GDM1 (cell line): ENCODE measurements at places on chromosomes 3 and 15.

DNA sequence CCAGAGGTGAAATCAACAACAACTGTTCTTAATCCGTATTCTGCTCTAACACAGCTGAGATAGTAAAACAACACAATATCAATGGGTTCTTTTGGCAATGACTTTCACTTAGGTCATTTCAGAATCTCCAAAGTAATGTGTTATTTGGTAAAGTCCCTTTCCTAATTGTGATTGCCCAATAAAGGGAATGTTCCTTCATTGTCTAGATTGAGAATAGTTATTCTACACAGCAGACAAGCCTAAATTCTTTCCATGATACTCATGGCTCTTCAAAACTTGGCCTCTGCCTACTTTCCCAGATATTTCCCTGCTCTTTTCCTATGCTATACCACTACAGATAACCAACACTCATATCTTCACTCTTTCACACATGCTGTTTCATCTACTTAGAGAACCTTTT lies 219.8 kb downstream of the FMN1 start:
- DNase-seq, result no peak

GRCh38 chr3:194407423-194407822 lies 8.4 kb upstream of the GP5 start:
- no peak for DNase-seq

DNA sequence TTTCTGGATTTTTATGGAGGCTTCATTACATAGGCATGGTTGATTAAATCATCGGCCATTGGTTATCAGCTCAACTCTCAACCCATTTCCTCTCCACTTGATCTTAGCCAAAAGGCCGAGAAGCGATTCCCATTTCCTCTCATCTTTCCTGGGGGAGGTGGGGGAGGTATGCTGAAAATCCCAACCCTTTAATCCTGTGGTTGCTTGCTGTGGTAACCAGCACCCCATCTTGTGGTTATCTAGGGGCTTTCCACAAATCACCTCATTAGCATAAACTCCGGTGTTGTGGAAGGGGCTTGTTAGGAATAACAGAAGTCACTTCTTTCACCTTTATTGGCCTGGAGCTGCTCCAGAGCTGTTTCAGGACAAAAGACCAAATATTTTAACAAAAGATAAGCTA lies 20.9 kb downstream of the PDE8A start:
- no peak for DNase-seq

GRCh38 chr3:142875583-142876207 lies 13.2 kb downstream of the PCOLCE2 start:
- DNase-seq, result no peak

- no peak for DNase-seq
Measured at GRCh38 chr3:15337963-15338362, 5.6 kb upstream of the SH3BP5 start.

- no peak for DNase-seq
Measured at GRCh38 chr3:21390136-21390535, 360.9 kb downstream of the ZNF385D start.

DNA sequence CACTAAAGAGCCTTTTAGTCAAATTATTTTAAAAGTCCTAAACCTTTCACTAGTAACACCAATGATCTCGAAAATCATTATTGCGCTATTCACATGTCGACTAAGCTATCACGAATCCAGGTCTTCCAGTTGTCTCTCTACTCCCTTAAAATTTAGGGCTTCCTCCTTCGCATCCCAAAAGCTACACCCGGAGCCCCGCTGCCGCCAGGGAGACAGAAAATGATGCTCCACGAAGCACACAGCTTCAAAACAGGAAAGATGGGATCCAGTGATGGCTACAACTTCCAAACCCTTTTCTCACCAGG lies 253 bp downstream of the IFT80 start:
- DNase-seq, result no peak

DNA sequence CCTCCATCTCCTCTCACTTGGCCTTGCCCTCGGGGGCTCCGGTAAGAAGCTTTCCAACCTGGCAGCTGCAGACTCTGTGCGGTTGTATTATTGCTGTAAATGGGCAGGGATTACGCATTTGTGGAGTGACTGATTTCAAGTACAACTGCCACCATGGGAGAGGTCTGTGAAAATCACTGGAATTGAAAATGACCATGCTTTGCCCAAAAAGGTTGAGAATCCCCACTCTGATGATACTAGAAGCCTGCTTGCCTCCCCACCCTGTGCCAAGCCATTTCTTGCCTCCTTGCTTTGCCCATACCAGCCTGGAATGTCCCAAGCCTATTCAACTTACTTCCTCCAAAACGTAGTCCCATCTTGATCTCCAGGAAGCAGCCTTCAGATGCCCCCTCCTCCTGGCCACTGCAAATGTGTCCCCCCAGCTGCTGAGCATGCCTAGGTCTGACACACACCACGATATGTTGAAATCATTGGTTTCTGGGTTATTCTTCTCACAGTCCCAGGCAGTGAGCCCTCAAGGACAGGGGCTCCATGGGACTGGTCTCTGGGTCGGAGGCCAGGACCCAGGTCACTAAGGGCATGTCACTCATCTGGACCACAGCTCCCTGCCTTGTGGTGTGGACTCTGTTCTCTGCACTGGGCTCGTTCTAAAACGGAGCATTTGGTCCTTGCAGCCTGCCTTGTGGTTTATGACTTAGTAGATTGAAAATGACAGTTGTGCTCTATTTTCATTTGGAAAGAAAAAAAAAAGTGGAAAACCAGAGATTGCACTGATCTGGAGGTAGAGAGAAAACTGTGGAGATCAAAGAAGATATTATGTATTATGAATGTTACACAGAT lies 42.9 kb downstream of the SMAD3 start:
- no peak for DNase-seq

GRCh38 chr3:58143417-58144055 lies 67.2 kb downstream of the DNASE1L3 start:
- no peak for DNase-seq

- DNase-seq, result no peak
Measured at GRCh38 chr3:190560013-190560895, 46.4 kb downstream of the IL1RAP start.

DNA sequence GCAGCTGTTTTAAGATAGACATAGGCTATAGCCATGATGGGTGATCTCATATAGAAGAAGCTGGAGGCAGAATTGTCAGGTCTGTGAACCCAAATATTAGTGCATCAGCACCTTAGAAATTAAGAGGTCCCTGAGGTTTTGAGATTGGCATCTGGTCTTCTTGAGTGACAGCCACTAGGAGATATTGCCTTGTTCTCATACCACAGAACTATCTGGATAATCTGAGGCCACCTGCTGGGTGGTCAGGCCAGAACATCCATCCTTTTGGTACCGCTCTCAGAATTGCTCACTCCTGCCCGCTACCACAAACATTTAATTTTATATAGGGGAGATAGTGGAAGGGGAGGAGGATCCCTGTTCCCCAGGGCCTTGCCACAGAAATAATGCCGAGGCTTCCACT lies 210.6 kb upstream of the ZPLD1 start:
- DNase-seq, result no peak

DNA sequence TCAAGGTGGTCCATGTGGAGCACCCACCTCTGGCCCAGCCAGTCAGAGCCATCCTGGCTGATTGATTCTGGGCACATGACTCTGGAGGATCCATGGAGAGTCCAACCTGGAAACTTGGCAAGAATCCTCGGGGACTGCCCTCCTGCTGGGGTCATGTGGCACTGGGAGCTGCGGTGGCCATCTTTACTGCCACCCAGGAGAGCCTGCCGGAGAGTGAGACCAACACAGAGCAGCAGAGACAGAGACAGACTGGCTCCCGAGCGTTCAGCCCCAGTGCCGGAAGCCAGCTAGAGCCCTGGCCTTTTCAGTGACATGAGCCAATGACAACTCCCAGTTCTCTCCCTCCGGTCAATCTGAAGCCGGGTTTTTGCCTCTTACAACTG lies 11.5 kb upstream of the GATA2 start:
- no peak for DNase-seq

GRCh38 chr3:69628951-69629350 lies 110.3 kb upstream of the MITF start:
- no peak for DNase-seq

GRCh38 chr15:56254265-56254664 lies 10.6 kb upstream of the RFX7 start:
- DNase-seq, result no peak

DNA sequence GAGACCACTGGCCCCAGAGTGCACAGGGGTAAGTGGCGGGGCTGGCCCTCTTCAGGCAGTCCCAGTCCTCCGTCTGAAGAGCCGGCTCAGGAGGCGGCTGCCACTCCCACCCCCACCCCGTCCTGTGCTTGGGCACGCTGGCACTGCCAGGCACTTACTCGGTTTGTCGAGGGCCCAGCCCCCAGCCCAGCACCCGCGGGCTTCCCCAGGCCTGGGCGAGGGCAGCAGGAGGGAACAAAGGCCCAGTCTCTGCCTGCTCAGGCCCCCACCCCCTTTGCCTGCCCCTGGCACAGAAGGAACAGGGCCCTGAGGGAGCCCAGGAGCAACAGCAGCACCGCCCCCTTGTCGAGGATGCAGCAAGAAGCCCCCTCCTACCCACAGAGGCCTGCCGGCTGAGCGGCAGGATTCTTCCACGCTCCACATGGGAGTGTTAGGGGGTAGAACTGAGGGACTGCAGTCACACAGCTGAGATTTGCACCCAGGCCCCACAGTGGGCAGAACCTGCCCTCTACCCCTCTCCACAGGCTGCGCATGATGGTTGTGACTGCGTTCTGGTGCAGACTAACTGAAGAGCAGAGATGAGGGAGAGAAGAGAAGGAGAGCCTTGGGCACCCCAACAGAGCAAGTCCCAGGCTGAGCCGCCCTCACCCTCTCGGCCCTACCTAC lies 8.9 kb downstream of the DUSP7 start:
- no peak for DNase-seq

DNA sequence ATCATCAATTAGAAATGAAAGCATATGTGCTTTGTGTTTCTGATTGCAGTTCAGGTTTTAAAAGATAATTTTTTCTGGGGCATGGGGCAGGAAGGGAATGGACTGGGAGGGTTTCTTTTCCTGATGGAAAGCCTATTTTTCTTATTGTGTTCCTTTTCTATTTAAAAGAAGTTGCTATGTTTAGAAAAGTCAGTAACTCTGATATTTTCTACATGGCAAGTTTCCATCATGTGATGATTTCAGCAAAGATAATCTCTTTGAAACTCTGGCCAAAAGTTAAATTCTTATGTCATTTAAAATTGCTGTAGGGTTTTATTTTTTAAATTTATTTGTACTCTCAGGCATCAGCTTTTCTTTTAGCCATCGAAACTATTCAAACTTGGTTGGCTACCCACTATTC lies 601.2 kb downstream of the FOXP1 start:
- no peak for DNase-seq

- no peak for DNase-seq
Measured at GRCh38 chr15:72271221-72271620, 1.1 kb downstream of the PARP6 start.
